ENCODE measurements at places on chromosomes 13 and 19. TPM values are rescaled to one million over a fixed set of nuclear protein-coding genes. Genes with fewer than 3 reads are reported as not detected.

GRCh38 chr13:79581870-79582315 is 100.9 kb downstream of the NDFIP2 start:
- peak; percentile 3 for DNase-seq

Gene TFPT
- 7.9 TPM for total RNA-seq

Gene IGFL3
- total RNA-seq, result not detected

DNA sequence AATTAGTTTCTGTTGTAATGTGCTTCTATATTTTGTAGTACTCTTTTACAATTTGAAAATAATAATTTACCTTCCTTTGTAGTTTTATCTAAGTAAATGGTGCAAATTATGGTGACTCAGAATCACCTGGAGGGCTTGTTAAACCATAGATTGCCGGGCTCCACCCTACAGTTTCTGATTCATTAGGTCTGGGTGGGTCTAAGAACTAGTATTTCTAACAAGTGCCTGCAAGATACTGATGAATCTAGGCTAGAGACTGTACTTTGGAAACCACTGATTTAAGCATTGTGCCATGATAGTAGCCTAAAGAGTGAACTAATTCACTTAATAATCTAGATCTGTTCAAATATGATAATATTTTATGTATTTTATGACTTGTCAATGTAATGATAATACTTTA is 437.4 kb upstream of the SPRY2 start:
- DNase-seq, result no peak

GRCh38 chr13:91868351-91868750 is 469.9 kb downstream of the GPC5 start:
- DNase-seq, result no peak

Gene C13orf42
- total RNA-seq, result not detected

DNA sequence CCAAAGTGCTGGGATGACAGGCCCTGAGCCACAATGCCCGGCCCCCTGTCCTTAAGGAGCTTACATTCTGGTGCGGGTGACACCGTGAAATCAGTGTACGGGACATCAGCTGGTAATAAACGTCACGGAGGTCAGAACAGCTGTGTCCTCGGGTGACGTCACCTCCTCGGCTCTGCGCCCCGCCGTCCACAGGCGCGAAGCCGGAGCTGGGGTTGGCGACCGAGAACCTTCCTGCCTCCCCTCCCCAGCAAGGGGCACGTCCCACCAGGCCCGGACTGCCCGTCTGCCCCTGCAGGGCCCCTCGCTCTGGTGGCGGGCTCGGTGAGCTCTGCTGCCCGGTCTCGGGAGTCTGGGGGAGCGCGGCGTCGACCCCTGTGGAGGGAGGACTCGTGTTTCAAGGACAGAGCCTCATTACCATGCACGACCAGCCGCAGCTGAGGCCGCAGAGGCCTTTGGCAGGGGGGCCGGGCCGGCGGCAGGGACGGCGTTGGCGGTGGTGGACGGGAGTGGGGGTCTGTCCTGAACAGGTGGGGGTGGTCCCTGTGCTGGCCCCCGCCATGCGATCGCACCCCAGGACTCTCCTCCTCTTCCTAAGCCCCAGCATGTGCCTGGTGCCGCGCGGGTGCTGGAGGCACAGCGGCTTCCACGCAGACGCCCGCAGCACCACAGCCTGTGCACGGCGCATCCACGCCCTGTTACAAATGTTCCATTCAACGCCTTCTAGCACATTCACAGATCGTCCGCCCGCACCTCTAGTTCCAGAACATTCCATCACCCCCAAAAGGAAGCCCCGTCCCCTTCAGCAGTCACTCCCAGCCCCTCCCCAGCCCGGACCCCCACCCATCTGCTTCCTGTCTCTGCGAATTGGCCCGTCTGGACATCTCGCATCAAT is 5.4 kb downstream of the LINGO3 start:
- peak; percentile 65 for DNase-seq

GRCh38 chr13:38803531-38803930 is 116.7 kb downstream of the FREM2 start:
- DNase-seq, result no peak

DNA sequence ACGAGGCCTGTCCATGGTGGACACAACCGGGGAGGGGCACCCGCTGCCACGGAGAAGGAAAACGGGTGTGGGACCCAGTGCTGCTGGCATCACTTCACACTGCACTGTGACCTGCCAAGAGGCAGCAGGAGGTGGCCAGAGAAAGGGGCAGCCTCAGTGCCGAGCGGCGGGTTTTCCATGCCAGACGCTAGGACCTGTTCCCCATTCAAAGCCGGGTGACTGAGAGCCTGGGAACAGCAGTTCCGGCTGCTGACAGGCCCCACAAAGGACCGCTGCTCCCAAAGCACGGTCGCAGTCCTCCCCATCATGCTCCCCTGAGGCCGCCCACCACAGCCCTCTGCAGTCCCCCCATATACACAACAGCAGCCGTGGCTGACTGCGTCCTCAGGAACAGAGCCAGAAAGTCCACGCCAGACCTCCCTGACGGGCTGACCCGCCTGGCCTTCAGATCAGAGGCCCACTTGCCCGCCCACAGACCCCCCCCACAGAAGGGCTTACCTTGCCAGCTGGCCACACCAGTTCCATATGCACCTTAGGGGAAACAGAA is 5.4 kb downstream of the AKAP8 start:
- DNase-seq, result no peak

DNA sequence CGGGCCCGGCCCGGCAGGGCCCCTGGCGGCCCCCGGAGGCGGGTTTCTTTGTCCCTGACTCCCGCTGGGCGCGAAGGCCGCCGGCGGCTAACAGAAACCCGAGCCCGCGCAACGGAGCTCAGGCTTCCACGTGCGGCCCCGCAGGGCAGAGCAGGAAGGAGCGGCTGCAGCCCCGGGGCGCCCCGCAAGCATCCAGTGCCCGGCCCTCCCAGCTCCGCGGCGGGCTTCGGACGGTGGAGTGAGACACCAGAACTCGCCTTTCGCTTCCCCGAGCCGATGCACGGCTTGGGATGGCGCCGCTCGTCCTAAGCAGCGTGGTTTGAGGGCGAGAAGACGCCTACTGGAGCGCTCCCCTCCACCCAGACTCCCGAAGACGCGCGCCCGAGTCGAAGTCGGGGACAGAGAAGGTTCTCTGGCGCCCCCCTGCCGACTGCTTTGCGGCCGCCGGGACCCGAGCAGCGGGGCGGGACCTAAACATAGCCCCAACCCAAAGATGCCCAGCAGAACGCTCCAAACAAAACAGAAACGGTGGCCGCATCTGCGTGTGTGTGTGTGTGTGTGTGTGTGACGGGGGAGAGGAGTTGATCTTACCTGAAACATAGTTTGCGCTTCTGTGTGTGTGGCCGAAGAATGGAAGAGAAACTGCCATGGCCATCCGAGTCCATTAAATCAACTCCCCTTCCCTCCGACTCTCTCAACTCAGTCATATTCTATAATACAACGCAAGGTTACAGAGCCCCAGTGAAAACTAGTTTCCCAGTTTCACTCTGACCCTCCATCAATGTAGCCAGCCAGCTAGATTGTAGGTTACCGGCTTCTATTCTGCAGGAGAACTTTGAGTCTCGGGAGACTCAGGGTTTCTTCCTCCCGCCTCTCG is 629 bp upstream of the FGF9 start:
- peak; percentile 48 for DNase-seq

DNA sequence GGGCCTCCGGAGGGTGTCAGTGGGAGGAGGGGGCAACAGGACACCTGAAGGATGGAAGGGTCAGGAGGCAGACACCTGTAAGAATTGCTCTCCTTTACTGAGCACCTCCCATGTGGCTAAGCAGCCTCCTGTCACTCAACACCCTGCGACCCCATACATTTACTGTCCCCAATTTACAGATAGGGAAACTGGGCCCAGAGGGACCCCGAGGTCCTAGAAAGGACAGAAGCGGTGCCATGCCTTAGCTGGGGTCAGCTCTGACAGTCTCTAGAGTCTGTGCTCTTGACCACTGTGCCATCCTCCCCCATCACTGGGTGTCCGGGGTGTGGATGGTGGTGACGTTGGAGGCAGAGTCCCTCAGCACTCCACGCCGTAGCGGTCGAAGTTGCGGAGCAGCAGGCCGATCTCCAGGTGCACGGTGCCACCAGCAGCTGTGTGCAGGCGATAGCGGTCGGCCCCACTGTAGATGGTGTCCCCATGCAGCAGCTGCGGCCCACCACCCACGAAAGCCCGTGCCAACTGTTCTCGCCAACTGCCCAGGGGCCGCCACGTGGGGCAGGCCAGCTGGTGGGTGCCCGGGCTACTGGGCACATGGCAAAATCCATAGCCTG is 726 bp upstream of the TGFB1 start:
- DNase-seq, result no peak

GRCh38 chr13:50126263-50126992 is 111.2 kb downstream of the KCNRG start:
- peak; percentile 58 for DNase-seq

GRCh38 chr13:97030705-97031452 is 36.6 kb upstream of the OXGR1 start:
- peak; percentile 61 for DNase-seq

DNA sequence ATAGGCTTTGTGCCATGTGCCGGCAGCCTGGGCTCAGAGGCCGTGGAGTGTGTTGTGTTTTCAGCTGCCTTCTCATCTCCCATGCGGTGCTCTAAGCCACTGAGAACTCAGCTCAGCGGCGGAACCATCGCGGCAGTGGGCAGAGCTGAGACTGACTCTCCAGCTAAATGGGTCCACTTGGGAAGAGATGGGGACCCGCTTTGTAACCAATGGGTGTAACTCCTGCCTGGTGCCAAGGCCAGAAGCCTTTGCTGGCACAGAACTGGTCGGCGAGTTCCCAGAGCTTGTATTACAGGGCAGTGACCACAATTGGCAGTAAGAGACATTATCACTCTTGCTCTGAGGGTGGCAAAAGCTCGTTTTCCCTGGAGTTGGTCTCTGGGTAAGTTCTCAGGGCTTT is 183.0 kb downstream of the STK24 start:
- no peak for DNase-seq

DNA sequence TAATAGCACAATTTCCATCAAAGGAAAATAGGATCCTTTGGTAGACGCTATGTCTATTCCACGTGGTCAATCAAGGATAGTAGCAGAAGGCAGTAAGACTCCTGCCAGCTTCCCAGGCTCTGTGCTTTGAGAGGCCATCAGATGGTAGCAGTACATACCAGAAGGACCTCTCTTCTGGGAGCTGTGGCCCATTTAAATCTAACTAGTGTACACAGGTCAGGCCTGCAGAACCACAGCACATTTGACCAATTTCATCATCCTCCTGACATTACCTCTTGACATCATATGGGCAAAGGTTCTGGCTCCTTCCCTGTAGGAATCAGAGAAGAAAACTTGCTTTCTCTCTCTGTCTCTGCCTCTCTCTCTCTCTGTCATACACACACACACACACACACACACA is 229.6 kb upstream of the HTR2A start:
- no peak for DNase-seq

Gene KRTDAP
- total RNA-seq, result not detected

DNA sequence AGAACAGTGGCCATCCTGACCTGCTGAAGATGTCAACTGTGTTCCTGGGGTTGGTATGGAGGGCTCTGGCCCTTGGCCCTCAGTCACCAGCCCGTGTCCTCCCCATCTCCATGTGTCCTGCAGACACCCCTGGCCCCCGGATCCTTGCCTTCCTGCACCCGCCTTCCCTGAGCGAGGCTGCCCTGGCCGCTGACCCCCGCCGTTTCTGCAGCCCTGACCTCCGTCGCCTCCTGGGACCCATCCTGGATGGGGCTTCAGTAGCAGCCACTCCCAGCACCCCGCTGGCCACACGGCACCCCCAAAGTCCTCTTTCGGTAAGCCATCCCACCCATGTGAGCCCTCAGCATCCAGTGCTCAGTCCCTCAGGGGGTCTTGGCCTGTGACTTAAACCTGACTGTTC is 24.8 kb downstream of the HIF3A start:
- no peak for DNase-seq

Gene BCAM
- total RNA-seq, result 2.3 TPM

Gene RPL18A
- 1,351 TPM for total RNA-seq

DNA sequence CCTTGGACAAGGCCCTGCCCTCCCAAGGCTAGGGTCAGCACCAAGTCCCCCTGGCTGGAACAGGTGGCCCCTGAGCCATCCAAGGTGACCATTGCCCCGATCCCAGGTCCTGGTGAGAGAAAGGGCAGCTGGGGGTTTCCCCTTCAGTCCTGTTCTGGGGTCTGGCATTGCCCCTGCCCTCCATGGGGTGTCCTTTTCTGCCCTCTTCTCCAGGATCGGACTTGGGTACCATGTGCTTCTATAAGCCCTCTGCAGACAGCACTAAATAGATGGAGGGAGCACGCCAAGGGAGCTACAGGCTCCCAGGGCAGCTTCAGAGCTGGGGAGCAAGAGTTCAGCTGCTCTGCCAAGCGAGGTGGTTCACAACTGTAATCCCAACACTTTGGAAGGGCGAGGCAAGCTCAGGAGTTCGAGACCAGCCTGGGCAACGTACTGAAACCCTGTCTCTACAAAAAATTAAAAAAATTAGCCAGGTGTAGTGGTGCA is 13.5 kb upstream of the KCNN1 start:
- DNase-seq, result no peak

Gene ICAM1
- total RNA-seq, result 10.6 TPM

DNA sequence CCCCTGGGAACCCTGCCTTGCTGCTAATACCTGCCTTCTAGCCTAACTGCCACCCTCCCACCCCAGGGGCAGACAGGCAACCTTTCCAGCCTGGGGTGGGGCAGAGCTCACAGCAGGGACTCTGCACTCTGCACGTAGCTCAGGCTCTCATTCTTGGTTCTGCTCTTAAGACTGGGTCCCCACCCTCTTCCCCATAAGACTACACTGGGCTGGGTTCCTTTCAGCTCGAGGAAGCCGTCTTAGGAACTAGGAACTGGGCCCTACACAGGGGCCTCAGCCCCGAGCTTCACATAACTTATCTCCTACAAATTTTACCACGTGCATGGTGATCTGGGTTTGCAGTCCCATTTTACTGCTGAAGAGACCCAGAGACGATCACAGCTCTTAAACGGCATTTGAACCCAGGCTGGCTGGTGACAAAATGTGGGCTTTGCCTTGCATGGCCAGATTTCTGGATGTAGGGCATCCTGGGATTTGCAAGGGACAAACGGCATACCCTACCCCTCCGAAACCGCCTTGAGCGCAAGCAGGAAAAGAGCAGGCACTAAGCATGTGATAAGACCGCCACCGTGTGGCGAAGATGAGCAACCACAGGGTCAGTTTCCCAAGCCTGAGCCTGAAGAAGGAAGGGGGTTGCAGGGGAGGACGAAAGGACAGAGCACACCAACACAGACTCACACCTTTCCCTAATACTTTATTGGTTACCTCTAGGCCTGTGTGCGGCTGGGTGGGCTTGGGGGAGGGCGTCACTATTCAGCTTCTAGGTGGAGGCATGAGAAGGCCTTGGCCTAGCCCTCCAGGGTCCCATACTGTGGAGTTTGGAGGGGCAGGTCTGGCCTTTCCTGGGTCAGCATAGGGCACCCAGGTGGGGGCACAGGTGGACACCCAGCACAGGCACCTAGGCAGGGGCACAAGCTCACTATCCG is 5.1 kb downstream of the JUNB start:
- DNase-seq, result peak; percentile 81

Gene ZNF443
- 3.2 TPM for total RNA-seq

All from IMR-90 (cell line).